ENCODE measurements at places on chromosomes 11 and 22.

- DNase-seq: no peak
Observed at GRCh38 chr11:36736103-36736502, 138.1 kb upstream of the RAG2 start.

DNA sequence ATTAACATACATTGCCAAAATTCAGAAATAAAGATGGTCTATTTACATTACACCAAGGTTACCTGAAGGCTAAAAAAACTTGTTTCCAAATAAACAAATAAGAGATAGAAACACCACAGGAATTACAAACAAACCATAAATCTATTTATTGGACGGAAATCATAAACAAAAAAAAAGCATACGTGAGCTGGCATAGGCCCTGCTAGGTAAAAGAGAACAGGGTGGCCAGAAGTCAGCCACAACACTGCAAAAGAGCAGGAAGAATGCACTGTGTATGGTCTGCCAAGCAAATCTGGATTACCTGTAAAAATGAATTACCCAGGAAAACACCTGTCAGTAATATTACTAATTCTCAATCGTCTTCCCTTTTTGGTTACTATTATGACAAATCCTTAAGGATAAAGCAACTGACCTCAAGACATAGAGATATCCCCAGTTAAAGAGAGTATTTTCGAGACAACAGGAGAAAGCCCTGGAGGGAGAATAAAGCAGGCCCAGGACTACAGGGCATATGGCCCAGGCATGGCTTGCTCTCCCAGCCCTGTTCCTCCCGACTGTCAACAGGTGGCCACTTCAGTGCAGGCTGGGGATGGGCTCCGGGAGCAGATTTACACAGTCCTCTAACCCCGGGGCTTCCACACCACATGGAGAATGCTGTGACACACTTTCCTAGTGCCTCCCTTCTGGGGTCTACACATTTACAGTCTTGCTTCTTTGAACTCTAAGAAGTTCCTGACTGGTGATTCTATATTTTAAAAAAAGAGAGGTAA is 18.0 kb downstream of the PPP2R1B start:
- no peak for DNase-seq

DNA sequence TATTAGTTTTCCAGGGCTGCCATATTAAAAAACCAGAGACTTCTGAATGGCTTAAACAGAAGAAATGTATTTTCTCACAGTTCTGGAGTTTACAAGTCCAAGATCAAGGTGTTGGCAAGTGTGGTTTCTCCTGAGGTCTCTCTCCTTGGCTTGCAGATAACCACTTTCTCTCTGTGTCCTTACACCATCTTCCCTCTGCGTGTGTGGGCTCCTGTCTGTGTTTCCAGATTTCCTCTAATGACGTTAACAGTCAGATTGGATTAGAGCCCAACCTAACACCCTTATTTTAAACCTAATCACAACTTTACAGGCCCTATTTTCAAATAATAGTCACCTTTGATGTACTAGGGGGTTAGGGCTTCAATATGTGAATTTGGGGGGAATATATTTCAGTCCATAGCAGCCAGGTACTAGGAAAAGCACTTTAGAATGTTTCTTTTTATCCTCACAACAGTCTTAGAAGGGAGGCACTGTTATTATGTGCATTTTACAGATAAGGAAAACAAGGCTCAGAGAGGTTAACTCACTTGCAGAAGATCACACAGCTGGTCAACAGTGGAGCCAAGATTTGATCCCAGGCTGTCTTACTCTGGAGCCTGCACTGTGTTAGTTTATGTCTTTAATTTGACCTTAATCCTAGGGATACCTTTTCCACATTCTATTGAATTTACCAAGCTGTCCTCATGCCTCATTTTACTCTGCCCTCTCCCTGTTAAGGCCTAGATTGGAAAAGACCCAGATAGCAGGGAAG is 116.4 kb upstream of the CRYBB3 start:
- no peak for DNase-seq

DNA sequence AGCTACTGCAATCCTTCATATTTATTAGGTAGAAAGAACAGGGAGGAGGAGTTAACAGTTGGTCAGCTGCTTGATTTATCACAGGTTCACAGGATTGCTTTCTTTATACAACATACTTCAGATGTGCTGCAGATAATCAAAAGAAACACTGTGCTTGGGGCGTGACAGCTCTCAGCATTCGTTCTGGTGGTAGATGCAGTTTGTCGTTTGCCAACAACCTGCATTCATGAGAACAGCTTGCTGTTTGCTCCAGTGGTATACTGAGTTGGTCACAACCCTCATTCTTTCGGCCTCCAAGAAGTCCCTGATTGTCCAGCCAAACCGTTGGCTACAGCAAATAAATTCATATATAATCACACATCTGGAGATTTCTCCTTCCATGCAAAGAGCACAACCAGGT is 120.5 kb downstream of the ZNF280B start:
- DNase-seq: no peak

DNA sequence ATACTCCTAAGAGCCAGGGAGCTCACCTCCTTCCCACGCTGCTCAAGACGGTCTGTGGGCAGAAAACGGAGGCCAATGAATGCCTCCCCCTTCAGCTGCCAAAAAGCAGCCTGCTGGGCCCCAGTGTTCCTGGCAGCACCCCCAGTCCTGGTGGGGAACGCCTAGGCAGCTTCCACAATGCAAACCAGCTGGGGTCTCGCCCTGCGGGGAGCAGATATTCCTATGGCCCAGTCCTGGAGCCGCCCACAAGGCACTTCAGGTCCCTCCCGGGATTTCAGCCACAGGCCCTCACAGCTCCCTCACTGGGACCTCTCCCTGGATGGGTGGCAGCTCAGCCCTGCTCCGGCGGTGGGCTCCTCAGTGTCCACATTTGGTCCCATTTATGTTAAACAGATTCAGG is 29.2 kb downstream of the A4GALT start:
- no peak for DNase-seq

- no peak for DNase-seq
Observed at GRCh38 chr11:65485920-65486219, 13.0 kb upstream of the MALAT1 start.

- DNase-seq: no peak
Observed at GRCh38 chr11:121274332-121274991, 18.1 kb upstream of the SC5D start.

- DNase-seq: no peak
Observed at GRCh38 chr11:130622141-130622542, 173.7 kb downstream of the ADAMTS15 start.

- no peak for DNase-seq
Observed at GRCh38 chr11:16403851-16404250, 47.5 kb upstream of the SOX6 start.

Data from fibroblast of skin of right quadriceps (primary cell).